ENCODE measurements at places on chromosomes 5 and 9.
A peak's percentile ranks its signal among the peaks of the same experiment; 100 is the strongest.

DNA sequence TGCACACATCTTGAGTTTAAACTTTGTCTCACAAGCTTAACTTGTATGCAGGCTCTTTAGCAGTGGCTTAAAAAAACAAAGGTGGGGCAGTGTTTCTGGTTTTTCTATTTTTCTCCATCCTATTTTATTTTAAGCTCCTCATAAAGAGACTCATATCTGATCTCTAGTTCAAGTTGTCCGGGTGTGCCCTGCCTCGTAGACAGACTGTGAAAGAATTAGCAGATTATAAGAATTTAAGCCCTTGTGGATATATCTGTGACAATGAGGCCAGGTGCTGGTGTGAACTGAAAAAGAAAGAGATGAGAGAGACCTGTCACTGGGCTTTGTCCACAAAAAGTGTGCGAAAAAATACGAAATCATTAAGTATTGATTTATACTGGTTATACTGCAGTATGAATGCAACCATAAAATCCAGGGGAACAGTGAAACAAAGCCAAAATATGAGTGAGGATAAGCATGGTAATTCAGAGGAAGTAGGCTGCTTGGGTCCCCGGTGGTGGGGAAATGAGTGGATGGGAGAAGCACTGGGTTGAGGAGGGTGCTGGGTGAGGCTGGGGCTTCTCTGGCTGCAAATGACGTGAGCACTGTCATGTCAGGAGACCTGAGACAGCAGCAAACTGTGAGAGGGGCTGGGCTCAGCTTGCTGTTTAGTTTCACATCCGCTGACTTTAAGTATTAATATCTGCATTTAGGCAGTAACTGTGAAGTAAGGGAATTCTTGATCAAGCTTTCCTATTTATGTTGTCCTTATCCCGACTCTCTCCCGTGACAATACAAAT is 179.7 kb upstream of the ANKRD55 start:
- peak; percentile 21 for DNase-seq

- no peak for DNase-seq
These were observed 4.5 kb downstream of the RACK1 start for GRCh38 chr5:181239062-181239663.

- no peak for DNase-seq
These were observed 351.3 kb downstream of the NTRK2 start for GRCh38 chr9:85020791-85021190.

DNA sequence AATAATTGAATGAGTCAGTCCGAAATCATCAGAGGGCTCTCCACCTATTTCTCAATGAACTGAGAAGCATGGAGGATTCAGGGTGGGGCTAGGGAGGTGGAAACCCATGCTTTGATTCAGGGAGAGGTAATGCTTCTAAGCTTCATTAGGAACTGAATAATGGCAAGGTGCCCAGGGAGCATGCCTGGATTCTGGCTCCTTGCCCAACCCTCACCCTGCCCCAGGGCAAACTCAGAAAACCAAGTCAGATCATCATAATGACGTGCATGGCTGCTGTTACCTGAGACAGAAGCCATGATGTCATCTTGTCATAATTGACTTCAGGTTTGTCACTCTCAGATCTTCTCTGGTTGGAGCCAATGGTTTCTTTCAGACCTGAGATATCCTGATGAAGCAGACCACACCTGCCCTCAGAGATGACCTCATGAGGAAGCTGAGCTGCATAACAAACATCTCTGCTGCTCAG is 199.6 kb downstream of the SYK start:
- no peak for DNase-seq

DNA sequence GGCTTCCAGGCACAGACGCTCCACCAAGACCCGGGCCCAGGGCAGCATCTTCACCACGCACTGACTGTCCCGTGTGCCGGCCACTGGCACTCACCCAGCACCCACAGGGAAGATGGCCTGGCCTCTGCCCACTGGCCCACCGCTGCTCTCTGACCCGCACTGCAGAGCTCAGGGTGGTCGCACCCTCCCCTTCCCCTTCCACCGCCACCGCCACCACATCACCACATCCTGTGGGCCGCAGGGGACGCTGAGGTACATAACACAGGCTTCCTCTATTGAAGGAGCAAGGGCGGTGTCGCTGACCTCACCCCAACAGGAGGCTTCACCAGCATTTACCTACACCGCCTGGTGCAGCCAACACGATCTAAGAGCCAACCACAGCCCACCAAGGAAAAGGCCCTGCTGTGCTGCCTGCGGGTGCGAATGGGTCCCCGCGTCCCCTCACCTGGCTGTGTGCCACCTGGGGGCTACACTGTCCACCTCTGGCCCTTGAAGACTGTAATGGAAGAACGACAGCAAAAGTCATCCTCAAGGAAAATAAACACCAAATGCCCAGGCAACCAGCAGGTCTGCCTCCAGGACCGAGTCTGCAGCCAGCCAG is 101.8 kb downstream of the CAMSAP1 start:
- DNase-seq: no peak

DNA sequence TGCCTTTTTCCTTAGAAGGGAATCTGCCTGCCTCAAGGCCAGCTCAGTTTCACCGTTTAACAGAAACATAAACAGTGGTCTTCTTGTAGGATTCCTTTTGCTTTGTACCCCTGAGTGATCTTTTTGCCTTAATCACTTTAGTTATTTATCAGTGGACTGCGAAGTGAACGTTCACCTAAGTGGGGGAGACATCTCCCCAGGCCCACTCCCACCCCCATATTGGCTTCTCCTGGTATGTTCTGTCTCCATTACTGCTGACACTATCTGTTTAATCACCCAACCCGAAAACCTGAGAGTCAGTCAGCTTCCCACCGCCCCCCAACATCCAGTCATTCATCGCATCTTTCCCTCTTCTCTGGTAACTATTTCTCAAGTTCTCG is 1.4 kb downstream of the SKP2 start:
- no peak for DNase-seq

DNA sequence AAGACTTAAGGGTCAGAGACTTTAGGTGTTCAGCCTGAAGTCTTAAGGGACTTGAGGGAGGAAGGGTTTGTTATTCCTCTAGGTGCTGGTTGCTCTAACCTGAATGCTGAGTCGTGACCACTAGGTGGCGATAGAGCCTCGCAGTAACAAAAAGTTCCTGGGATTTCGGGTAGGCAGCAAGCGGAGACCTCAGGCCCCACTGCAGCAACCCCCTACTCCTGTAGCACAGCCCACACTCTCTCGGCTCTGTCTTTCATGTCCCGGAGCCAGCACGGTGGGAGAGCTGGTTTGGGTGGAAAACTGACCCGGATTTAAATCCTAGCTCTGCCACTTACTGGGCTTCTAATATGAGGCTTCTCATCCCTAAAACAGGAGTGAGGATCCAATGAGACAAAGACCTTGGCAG is 100.3 kb upstream of the PANK3 start:
- peak; percentile 72 for DNase-seq

DNA sequence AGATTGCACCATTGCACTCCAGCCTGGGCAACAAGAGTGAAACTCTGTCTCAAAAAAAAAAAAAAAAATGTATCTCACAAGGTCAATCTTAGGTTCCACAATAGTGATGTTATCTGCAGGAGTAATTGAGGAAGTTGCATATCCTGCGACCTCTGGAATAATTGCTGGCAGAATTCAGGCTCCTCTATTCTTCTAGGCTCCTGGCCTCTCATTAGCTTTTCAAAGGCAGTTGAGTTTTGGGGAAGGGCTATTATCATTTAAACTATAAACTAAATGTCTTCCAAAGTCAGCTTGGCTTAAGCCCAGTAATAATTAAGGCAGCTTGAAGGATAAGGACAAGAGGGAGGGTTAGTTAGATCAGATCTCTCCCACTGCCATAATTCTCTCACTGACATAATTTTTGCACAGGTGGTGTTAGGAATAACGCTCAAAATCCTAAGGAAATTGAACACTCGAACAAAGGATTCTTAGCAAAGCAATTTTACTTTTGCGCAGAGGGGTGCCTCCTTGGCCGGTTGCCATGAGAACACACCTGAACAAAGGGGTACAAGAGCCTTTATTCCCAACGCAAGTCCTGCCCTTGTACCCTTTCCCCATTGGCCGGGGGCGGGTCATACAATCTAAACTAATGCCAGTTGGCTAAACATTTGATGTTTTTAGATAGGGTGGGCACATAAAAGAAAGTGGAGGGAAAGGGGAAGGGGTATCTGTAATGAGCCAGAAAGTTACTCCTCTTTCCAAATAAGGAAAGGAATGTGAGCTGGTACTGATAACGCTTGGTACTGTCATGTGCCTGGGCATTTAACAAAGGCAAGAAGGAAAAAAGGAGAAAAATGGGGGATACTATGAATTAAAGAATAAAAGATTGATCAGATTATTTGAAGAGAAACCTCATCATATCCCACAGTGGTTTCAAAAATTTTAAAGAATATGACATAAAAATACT is 106.4 kb upstream of the CCNG1 start:
- DNase-seq: no peak

DNA sequence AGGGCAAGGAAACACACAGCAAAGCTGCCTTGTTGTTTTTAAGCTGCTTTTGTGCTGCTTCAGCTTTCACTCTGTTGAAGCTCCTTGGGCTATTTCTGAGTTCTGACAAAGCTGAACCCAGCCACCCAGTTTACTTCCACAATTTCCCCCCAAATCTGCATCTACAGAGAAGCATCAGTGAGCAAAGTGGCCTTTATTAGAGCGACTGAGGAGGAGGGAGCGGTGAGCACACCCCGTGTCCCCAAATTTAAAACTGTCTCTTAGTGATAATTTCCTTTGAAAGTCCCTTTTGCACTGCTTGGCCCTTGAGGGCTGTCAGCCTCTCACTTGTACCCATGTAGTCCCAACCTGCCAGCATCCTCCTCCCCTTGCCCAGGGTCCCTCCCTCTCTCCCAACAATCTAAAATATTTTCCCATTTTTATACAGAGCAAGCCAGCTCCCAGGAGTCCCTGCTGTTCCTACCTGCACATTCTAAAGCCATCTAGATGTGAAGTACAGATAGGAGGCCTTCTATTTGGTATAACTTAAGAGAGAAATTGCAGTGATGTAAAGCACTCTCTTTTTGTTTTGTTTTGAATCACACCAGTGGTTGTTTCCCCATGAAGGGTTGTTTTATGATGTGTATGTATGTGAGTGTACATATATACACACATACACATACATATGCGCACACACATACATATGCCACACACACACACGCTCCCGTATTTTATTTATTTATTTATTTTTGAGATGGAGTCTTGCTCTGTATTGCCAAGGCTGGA is 313.5 kb downstream of the TLE4 start:
- DNase-seq: no peak

- no peak for DNase-seq
These were observed 14.5 kb downstream of the SH3GLB2 start for GRCh38 chr9:129013674-129014073.

DNA sequence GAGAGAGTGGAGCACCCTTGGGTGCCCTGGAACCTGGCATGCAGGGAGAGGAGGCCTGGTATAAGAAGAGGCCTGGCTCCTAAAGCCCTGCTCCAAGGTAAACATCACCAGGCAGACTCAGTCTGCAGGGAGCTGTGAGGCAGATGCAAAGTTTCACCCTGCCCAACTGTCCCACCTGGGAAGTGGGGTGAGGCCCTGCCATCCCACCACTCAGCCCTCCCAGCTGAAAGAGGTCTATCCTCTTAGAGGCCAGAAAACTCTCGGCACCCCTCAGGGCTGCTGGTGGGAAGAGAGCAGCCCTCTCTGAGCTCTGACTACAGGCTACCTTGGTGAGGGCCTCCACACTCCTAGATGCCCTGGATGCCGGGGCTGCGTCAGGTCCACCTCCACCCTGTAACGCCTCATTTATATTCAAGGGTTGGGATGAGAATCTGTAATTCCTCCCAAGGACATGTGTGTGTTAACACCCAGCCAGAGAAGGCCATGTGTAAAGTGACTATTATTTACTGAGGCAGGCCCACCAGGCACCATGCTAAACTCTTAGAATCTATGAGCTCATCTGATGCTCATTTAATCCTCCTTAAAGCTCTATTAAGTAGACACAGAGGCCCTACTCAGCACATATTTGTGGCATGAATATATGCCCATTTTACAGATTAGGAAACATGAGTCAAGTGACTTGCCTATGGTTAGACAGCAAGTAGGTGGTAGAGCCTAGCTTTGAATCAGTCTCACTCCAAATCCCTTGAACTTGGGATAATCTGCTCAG is 205.9 kb downstream of the FSTL4 start:
- no peak for DNase-seq

- DNase-seq: peak; percentile 85
These were observed 8.1 kb downstream of the ARPC5L start for GRCh38 chr9:124869986-124870560.

- no peak for DNase-seq
These were observed 19.0 kb downstream of the ACTL7B start for GRCh38 chr9:108836781-108837180.

GRCh38 chr5:137561608-137562007 is 62.5 kb upstream of the SPOCK1 start:
- DNase-seq: no peak

- no peak for DNase-seq
These were observed 18.8 kb downstream of the SMIM32 start for GRCh38 chr5:136174021-136174659.

DNA sequence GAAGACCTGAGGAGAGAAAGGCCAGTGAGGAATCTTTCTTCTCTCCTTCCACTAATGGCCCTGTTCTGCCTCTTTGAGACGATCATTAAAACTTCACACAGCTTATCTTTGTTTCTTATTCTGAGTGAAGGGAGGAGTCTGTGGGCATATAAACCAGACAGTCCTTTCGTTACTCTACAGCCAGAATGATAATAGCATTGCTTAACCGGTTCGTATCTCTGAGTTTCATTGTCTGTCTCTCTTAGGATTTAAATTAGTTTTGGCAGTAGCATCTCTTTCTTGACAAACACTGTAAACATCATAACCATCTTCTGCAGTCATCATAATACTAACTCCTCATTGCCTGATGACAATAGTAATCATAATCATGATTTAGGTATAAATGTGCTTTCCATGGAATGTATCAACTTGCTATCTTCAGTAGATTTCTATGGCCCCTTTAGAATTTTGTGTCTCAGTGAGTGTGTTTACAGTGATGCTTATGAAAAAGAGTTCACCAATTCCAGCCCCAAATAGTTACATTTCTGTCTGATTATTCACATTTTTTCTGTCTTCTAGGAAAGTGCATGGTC is 618.8 kb upstream of the KLF4 start:
- no peak for DNase-seq

DNA sequence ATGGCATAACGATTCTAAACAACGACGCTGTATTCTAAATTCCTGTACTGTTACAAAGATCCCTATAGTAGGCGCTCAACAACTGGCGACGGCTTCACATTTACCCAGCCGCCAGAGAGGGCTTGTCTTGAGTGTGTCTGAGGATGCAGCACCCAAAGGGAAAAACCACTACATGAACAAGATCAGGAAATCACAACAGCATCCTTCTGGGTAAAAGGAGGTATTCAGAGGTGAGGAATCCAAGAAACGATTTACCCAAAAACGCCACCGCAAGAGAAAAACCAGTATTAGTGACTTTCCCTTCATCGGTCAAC is 711 bp downstream of the TTC33 start:
- DNase-seq: peak; percentile 72

DNA sequence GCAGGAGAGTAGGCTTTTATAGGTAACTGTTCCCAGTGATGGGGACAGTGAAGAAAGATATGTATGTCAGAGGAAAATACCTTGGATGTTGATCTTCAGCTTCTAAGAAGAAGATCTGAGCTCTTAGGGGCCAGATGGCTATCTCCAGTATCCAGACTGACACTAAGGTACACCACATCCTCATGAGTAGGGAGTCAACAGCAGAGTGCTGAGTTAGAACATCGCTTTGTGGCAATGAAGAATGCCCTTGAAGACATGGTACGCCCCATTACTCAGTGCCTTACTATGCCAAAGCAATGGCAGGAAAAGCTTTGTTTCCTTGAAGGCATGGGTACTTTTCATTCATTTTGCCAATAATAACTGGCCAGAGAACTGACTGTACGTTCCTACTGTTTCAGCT is 263.7 kb downstream of the CEMIP2 start:
- no peak for DNase-seq

Data from CD4-positive, alpha-beta T cell treated with Interleukin-17A for 4 hours (primary cell).